ENCODE measurements at places on chromosomes 11 and 22.

DNA sequence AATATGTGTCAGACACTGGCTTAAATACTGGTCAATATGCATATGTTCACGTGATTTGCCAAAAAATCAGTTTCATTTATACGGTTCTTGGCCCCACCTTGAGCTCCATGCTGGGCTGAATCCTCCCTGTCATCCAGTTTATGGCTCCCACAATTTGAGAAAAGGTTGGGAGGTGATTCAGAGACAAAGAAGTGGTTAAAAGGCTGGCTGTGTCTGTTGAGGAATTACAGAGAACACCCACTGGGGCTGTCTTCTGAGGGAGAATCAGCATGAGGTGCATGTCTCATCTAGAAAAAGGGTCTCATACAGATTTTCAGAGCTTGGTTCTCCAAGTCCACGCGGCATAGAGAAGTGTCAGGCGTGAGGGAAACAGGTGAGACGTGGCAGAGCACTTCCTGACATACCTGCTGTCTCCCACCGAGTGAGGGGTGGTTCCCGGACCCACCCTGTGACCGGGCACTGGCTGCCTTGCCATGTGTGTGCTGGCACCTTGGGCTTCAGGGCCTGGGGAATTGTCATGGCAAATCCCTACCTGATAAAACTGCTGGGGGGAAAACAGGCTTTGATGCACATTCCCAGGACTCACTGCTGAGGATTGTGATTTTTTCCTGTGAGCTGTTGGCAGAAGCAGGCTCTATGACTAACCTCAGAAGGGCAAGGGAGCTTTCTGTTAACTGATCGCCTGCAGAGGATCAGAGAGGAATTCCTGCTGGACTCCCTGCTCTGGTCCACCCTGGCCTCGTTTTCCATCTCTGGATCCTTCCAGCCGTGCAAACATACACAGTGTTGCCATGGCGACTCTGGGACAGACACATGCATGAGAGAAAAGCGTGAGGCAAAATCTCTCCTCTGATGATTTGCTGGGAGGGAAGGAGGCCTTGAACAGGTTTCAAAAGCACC is 223.6 kb downstream of the ADAMTS15 start:
- DNase-seq: peak; percentile 73

GRCh38 chr22:30033901-30034300 is 46.4 kb upstream of the HORMAD2 start:
- no peak for DNase-seq

DNA sequence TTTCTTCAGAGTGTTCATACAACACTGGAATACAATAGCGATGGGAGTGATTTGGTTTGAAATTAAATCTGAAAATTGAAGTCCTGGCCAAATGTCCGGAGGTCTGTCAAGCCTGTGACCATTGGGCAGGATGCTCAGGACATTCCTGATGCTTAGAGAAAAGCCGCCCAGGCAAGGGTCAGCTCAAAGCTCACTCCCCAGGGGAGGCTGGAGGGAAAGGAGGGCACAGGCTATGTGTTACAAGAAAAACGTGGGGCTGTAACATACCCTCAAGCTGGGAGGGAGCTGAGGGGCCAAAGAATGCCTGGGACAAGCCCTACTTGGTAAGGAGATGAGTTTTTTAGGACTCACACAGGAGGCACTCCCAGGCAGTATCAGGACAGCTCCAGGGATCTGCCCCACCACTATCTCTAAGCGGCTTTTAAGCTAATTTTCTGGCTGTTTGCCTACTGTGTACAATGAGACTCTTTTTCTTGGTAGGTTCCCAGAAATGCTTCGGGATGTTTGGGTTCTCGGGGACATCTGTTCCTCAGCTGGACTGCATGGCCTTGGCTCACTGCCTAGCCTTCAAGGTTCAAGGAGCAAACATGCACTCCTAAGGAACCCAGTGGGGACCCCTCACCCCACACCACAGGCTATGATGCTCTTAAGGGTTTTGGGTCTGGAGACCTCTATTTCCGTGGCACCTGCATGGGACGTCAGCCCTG is 500.1 kb downstream of the BRD1 start:
- DNase-seq: no peak

- DNase-seq: no peak
Observed at GRCh38 chr11:116384407-116384806, 388.4 kb downstream of the BUD13 start.

DNA sequence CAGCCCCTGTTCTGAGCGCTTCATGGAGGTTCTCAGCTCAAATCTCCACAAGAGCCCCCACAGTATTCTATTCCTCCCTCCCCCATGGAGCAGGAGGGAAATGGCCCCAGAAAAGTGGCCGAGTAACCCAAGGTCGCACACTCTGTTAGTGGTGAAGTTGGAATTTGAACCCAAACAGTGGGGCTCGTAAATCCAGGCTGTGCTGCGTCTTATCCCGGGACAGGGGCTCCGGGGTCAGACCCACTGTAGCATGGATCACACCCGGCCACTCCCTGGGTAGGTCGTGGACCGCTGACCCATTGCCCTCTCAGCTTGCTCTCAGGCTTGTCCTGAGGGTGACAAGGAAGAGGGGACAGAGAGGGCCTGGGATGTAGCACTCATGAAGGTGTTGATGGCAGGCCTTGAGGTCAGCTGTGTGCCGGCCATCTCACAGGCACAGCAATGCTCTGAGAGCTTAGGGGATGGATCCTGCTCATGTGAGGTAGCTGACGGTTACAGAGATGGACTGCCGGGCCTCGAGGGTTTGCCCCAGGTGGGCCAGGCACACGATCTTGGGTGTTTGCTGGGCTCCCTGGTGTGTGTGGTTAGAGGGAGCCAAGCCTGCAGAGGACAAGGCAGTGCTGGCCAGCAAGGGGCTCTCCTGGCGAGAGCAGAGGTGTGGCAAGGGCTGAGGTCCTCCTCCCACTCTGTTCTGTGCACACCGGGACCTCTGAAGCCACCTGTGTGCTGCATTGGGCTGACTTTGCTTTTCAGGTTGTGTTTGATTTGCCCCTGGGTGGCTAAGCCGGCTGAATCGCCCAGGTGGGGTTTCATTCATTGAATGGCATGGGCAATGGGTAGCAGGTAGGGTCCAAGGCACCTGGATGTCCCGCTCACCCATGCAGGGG is 2.3 kb upstream of the FGF19 start:
- DNase-seq: no peak

- no peak for DNase-seq
Observed at GRCh38 chr11:70672991-70673653, 274.8 kb downstream of the CTTN start.

- no peak for DNase-seq
Observed at GRCh38 chr11:105489446-105489845, 120.4 kb upstream of the GRIA4 start.

GRCh38 chr22:25844601-25845000 is 102.6 kb downstream of the MYO18B start:
- no peak for DNase-seq

DNA sequence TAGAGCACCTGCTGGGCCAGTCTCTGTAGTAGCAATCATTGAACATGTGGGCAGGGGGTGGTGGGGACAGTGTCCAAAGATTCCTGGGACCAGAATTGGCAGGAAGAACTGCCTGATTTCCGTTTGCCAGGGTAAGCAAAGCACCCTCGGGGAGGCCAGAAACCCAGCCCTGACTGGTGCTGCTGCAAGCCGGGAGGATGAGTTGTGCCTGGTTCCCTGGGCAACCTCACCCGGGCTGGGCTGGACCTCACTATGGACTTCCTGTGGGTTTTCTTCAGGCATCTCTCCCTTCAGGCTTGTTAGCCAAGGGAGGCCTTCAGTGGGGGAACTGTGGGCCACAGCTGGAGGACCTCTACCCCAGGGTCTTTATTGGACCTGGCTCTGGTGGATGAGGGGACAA is 8.0 kb upstream of the POU2F3 start:
- DNase-seq: no peak

DNA sequence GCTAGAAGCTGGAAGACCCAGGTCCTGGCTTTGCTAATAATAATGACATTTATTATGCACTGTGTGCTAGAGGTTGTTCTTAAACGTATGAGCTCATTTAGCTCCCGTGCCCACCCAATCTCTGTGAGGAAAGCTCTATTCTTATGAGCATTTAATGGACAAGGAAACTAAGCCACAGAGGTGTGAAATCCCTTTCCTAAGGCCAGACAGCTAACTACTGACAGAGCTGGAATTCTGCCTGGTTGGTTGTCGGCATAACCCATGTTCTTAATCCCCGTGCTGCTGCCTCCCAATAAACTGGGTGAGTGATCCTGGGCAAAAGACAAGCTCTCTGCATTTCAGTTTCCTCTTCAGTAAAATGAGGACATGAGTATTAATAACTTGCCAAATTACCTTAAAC is 49.4 kb downstream of the SNX19 start:
- DNase-seq: no peak

- no peak for DNase-seq
Observed at GRCh38 chr11:84455691-84456090, 1169.5 kb upstream of the CCDC90B start.

DNA sequence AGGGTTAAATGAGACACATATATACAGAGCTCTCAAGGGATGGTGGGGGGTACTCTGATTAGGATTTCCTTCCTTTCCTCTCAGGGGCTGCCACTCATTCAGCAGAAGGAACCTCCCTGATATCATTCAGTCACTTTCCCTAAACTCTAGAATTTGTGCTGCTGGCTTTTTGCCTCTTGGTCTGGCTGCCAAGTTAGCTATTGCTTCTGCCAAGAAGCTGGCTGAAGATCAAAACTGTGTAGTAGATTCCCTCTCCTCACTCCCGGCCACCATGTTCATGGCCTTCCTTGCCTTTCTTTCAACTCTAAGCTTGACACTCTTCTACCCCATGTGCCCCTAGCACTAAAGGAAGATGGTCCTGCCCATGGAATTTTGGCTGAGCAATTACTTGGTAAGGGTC is 18.7 kb downstream of the SLC6A5 start:
- no peak for DNase-seq

GRCh38 chr11:46697303-46697702 is 3.1 kb downstream of the ARHGAP1 start:
- no peak for DNase-seq

GRCh38 chr11:20397281-20397680 is 9.8 kb downstream of the PRMT3 start:
- peak; percentile 60 for DNase-seq

DNA sequence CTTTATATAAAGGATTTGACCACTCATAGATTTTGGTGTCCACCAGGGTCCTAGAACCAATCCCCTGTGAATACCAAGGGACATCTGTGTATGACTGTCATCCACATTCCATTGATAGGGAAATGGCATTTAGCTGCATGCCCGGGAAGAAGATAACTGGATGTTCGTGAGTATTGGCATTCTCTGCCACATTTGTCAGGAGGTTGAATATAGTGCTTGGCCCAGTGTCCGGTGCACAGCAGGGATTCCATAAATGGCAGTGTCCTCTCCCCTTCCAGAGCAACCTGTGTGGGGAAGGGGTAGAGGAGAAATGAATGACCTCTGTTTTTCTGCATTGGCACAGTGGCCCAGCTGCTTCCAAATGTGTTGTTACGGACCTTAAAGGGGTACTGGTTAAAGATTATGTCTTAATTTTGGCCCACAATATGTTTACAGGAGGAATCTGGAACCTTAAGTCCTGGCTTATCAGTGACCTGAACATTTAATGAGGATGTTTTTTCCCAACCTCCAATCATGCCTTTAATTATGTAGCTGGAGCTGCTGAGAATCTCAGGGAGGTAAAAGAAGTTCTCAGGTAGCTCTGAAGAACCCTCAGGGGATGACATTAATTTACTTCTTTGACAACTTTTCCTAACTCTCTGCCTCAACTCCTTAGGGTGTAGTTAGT is 33.6 kb upstream of the OR4B1 start:
- DNase-seq: no peak

- DNase-seq: no peak
Observed at GRCh38 chr11:131841028-131841427, 470.6 kb downstream of the NTM start.

DNA sequence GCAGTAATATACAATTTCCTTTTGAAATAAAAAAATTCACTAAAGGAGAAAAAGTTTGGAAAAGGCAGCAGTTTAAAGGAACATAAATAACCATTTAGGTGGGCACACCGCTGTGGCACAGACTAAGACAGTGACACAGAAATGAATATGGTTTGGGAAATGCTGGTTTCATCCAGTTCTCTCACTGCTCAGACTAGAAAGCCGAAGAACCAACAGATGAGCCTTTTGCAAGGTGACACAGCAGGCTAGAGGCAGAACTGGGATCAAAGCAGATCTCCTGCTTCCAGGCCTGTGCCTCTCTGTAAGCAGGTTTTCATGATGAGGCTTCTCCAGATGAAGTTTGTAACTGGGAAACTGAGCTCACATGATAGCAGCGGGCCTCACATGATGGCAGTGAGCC is 380.0 kb upstream of the NARS2 start:
- no peak for DNase-seq

DNA sequence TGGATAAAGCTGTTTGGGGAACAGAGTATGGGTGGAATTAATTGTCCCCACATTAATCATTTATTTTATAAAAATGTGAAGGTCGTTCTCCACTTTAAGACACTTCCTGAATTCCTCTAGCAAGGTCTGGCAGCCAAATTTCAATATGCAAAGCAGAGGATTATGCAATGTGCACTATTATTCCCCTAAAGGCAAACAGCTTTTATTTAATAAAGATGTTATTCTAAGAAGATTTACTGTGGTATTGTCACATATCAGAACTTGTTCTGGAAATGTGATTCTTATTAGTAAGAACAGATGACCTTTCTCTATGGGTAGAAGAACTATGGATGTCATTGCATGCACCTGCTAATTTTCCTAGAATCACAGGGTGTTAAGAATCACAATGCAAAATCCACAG is 1128.8 kb upstream of the CCDC90B start:
- DNase-seq: no peak

GRCh38 chr11:93686812-93687211 is 25.3 kb downstream of the CEP295 start:
- DNase-seq: no peak

DNA sequence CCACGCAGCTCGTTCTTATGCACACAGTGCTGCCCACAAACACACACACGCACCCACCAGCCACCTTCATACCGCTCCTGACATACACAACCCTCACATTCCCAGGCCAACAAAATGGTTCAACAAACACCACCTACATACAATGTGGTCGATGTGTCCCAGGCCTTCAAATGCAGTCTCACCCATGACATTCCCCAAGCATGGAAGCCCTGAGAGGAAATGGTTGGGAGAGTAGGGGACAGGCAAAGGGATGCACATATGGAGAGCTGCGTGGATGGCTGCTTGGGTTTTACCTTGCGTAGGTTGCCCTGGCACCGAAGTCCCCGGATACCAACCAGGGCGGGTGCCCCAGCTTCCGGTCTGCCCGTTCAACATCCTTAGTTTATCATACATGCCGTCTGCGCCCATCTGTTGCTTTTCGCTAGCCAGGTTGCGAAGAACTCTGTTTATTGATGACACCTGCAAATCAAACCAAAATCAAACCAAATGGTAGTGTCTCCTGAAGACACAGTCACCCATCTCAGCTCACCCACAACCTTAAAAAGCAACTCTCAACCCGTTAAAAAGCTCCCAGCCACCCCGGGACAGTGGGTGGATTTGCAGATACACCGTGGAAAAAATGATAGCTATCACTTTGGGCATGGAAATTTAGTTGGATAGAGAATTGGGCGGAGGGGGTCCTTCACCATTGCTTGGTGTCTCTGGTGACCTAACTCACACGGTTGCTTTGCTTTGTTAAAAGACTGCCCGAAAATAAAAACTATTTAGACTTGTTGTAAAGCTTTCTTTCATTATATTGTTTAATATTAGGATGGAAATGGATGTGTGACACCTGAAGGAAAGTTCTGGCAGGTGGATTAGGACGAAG is 10.5 kb downstream of the PAX6 start:
- DNase-seq: no peak

Data from kidney glomerular epithelial cell (primary cell).